ENCODE measurements at places on chromosomes 16 and 17.

GRCh38 chr16:88298181-88298832 is 84.5 kb upstream of the ZNF469 start:
- DNase-seq, result no peak

GRCh38 chr17:39073916-39074315 is 77.5 kb downstream of the PLXDC1 start:
- DNase-seq, result no peak

DNA sequence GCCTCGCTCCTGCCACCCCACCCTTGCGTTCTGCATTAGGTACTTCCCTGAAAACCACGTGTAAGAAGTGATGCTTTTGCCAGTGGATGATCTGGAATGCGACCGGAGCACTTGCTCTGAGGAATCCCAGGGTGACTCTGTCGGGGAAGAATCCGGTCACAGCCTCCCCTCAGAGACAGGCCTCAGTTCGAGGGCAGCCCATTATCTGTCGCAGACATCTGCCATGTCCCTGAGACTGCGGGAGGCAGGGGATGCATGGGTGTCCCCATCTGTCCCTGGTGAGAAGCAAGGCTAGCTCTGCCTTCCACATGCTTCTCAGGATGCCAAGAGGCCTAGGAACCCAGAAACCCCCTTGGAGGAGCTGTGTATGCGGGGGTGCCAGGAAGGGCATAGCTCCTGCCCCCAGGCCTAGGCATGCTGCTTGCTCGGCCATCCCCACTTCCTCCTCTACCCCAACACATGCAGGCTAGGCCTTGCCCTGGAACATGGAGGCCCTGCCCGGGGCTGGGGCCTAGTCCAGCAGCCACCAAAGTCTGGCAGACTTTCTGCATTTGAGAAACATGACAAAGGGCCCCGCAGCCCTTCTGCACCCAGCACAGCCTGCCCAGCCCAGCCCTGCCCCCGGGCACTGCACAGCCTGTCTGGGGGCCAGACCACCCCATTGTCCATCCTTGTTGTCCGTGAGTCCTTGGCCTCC is 20.5 kb downstream of the MNT start:
- DNase-seq, result no peak

- no peak for DNase-seq
Observed at GRCh38 chr17:70375406-70375805, 206.1 kb downstream of the KCNJ2 start.

DNA sequence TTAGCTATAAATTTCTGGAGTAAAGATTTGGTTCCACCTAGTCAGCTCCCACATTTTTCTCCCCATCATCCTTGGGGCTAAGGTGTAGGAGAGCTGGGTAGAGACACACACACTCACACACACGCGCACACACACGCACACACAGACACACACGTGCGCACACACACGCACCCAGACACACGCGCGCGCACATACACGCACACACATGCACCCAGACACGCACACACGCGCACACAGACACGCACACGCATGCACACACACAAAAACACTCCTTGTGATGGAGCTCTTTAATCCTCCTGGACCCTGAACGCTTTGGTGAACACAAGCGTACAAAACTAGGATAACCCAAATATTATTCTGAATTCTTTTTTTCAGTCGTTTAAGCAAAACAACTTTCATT is 253.6 kb downstream of the C16orf95 start:
- DNase-seq, result no peak

DNA sequence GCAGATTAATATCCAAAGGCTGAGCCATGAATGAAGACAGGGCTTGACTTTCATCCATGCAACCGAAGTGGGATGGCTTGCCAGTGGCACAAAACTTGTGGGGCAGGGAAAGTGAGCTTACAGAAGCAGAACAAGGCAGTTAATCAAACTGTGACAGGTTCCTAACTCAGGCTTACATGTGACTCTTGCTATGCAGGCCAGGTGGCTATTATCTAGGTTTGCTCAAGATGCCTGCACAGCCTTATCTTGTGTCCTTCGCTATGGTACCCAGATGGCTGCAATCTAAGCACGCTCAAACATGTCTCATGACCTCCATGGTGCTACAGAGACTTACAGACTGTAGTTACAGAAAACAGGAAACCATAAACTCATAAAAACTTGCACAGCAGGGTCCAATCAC is 8.6 kb upstream of the DNAH9 start:
- DNase-seq, result no peak

GRCh38 chr16:67445441-67445912 is 14.6 kb downstream of the HSD11B2 start:
- no peak for DNase-seq

DNA sequence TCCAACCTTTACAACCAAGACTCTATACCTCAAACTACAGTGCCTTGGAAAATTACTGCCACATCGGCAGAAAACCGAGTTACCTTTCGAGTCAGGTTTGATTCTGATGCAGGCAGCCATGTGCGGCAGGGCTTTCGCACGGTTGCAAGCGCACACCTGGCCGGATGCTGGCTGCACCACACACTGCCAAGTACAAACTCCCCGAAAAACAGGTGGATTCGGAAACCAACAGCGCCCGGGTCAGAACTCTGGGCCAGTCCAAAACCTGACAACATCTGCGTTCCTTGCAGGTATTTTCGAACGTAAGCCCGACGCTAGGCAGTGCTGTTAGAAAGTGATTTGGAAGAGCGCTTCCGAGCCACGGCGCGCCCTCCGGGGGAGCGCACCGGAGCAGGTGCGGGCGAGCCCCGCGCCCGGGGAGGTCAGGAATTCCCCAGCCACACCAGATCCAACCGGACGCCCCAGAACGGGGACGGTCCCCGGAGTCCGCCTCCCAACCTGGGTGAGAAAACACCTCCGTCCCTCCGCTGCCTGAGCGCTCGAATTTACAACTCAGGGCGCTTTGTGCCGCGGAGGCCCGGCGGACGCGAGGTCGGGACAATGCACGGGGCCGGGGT is 1.2 kb downstream of the USP7 start:
- DNase-seq, result peak; percentile 83

GRCh38 chr16:84943620-84944019 is 67.7 kb downstream of the ZDHHC7 start:
- DNase-seq, result no peak

DNA sequence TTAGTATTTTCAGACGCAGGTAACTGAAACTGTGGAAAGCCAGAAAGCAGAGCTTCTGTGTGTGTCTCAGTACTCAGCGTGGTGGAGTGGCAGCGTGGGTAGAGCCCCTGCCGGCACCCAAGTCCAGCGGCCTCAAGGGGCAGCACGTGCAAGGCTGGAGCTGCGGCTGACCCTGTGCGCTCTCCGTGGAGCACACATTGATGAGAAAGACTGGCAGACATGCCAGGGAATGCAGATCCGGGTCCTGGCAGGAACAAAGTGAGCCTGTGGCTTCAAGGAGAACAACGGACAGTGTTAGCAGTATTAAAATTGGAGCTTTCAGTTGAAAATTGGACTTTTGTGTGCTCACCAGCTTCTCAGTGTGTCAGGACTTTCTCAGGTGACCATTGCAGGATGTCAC is 23.3 kb downstream of the ZC3H18 start:
- DNase-seq, result no peak
